ENCODE measurements at places on chromosomes 16 and 17.

GRCh38 chr16:386641-387156 is 4.9 kb upstream of the PGAP6 start:
- DNase-seq = no peak

DNA sequence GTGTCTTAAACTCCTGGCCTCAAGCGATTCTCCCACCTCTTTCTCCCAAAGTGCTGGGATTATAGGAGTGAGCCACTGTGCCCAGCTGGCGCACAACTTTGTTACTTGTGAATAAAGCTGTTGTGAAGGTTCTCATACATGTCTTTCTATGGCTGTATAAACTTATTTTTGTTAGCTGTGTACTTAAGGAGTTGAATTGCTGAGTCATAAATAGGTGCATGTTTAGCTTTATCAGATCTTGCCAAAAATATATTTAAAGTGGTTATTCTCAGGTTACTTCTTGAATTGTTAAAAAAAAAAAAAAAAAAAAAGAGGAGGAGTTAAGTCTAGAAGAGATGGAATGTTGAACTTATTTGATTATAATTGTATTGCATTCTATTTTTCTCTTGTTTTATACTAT is 47.6 kb upstream of the IRX3 start:
- peak; percentile 31 for DNase-seq

- no peak for DNase-seq
Observed at GRCh38 chr17:47197821-47198220, 8.7 kb upstream of the CDC27 start.

DNA sequence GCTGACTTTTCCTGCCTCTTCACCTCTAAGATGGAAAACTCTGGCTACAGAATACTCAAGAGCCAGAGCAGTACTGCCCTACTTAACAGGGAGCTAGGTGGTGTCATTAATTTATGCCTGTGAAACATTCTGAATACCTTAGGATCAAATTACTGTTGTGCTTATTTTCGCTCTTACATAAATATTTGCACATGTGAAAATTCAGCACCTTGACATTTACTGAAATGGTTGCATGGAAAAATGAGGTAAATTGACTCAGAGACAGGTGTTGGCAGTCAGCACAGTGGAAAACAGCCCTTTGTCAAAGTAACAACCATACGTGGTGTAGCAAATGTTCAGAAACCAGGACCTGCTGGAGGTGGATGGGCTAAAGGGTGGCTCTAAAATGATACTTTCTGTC is 193.6 kb downstream of the CDH8 start:
- no peak for DNase-seq

DNA sequence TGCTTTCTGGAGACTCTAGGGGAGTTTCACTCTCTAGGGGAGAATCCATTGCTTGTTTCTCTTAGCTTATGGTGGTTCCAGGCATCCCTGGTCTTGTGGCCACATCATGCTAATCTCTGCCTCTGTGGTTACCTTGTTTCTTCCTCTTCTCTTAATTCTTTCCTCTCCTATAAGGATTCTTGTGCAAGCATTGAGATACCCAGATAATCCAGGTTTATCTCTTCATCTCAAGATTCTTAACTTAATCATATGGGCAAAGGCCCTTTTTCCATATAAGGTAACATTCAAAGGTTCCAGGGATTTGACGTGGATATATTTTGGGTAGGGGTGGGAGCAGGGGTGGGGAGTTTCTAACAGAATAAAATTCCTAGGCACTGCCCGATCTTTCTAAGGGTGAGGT is 32.6 kb downstream of the FAM20A start:
- no peak for DNase-seq

GRCh38 chr17:77735566-77736198 is 222.8 kb upstream of the TNRC6C start:
- DNase-seq = peak; percentile 86

DNA sequence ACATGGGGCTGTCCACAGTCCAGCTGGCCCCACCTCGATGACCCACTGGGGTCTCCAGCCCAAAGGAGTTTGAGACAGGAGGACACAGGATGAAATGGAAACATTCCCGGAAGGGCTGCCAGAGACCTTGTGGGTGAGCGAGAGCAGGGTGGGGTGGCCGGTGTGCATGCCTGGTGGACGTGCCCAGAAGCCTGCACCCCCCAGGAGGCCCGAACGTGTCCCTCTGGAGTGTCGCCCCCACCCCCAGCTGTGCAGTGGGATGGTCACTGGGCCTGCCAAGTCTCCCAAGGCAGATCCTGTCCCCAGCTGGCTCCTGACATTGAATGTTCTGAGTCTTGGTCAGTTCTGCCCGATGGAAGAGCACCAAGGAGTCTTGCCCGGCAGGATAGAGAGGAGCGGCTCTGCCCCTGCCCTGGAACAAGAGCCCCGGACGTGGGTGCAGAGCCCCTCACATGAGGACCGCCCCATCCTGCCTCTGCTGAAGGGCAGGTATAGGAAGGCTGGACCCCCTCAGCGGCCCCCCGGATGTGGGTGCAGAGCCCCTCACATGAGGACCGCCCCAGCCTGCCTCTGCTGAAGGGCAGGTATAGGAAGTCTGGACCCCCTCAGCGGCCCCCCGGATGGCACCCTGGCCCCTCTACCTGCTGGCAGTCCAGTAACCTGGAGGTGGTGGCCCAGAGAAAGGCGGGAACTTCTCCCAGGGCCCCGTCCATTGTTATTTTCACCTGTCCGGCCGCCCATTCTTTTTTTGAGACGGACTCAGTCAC is 3.1 kb upstream of the CAPN15 start:
- no peak for DNase-seq

- peak; percentile 49 for DNase-seq
Observed at GRCh38 chr16:84819644-84820304, at the start of gene CRISPLD2. Gene CRISPLD2, plus strand, starts transcription at chr16:84819985. Its CDS starts 18,511 bp downstream, at chr16:84838496.

- DNase-seq = no peak
Observed at GRCh38 chr16:4266372-4266771, 6.5 kb downstream of the TFAP4 start.

DNA sequence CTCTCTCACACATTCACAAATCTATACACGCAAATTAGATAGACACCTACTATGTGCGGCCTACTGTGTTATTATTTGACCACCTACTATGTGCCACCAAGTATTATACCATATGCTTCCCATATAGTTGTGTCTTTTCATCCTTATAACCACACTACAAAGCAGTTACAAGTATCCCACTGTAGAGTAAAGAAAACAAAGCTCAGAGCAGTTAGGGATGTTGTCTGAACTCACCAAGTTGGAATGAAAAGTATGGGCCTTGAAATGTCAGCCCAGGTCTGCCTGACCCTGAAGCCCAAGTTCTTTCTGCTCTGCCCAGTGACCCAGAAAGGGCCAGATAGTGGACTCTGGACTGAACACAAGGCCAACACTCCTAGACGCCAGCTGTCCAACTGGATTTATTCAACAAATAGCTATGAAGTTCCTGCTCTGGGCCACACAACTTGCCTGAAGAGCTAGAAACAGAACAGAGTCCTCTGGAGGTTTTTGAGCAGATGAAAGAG is 8.5 kb downstream of the KRT37 start:
- no peak for DNase-seq

- DNase-seq = no peak
Observed at GRCh38 chr17:80265205-80266068, 4.8 kb downstream of the RNF213 start.

DNA sequence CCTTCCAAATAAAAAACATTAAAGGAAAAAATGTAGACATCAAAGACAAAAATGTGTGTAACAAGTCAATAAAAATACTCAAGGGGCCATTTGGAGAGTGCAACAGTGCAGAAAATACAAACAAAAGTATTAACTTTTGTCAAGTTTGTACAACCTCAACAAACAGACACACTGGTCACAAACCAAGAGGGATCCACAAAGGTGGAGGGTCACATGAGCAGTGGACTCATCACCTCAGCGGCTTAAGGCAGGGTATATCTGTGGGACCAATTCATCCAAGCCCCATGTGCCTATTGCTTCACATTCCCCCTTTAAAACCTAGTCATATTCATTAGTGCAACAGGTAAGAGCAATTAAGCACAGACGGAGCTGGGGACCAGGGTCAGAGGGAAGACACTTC is 45.2 kb downstream of the DCUN1D3 start:
- DNase-seq = no peak
